ENCODE measurements at places on chromosomes 11 and 22. TPM values are rescaled to one million over a fixed set of nuclear protein-coding genes. Genes with fewer than 3 reads are reported as not detected.

GRCh38 chr11:133123796-133124195 lies 408.5 kb downstream of the OPCML start:
- no peak for DNase-seq
- no peaks in the 10 kb centered on the region for H3K36me3 ChIP-seq
- H3K4me3 ChIP-seq, result no peak overlapping the region
- H3K27me3 ChIP-seq, result no peaks in the 10 kb centered on the region

GRCh38 chr22:43890901-43891331 lies 897 bp downstream of the PNPLA5 start:
- H3K27ac ChIP-seq, result no peak overlapping the region
- no peaks in the 10 kb centered on the region for H3K4me1 ChIP-seq
- DNase-seq, result no peak
- no peak overlapping the region for H3K4me3 ChIP-seq
- H3K36me3 ChIP-seq, result no peaks in the 10 kb centered on the region

DNA sequence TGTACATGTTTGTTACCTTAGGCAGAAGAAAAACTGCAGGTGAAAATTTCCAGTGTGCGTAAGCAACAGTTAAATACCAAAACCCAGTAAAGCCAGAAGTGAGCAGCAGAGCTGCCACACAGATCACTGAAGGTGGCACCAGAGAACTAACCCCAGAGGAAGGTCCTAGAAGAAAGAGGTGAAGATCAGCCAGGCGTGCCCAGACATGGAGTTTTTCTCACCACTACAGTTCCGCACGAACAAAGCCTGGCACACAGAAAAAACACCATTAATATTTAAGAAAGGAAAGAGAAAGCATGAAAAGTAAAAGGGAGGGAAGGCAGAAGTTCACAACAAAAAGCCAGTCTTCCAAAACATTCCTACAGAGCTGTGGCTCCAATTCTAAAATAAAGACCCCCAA lies 60.7 kb downstream of the STK33 start:
- H3K27me3 ChIP-seq, result no peaks in the 10 kb centered on the region
- DNase-seq, result no peak
- no peaks in the 10 kb centered on the region for H3K4me1 ChIP-seq
- no peak overlapping the region for H3K27ac ChIP-seq

The RASSF7 gene
- total RNA-seq, result 20.7 TPM

GRCh38 chr11:91871791-91872190 lies 352.8 kb upstream of the FAT3 start:
- H3K4me1 ChIP-seq, result no peaks in the 10 kb centered on the region
- H3K27ac ChIP-seq, result no peak overlapping the region
- no peak overlapping the region for H3K4me3 ChIP-seq
- no peaks in the 10 kb centered on the region for H3K27me3 ChIP-seq
- DNase-seq, result no peak

DNA sequence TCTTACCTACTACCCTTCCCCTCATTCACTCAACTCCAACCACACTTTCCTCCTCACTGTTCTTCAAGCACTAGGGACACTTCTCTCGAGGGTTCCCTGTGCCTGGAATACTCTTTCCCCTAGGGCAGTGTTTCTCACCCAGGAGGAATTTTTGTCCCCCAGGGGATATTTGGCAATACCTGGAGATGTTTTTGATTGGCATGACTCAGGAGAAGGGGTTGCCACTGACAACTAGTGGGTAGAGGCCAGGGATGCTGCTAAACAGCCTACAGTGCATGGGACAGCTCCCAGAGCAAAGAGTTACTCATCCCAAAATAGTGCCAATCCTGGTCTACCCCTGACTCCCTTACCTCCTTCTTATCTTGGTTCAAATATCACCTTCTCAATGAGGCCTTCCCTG lies 40.0 kb downstream of the BTG4 start:
- no peak for DNase-seq
- H3K4me1 ChIP-seq, result no peaks in the 10 kb centered on the region
- H3K36me3 ChIP-seq, result no peaks in the 10 kb centered on the region
- no peak overlapping the region for H3K4me3 ChIP-seq
- H3K27ac ChIP-seq, result no peak overlapping the region

GRCh38 chr22:29408940-29409339 lies 20.6 kb upstream of the AP1B1 start:
- H3K36me3 ChIP-seq, result no peaks in the 10 kb centered on the region
- H3K27ac ChIP-seq, result no peak overlapping the region
- H3K4me3 ChIP-seq, result no peak overlapping the region
- DNase-seq, result no peak

The MFRP gene
- total RNA-seq, result not detected

DNA sequence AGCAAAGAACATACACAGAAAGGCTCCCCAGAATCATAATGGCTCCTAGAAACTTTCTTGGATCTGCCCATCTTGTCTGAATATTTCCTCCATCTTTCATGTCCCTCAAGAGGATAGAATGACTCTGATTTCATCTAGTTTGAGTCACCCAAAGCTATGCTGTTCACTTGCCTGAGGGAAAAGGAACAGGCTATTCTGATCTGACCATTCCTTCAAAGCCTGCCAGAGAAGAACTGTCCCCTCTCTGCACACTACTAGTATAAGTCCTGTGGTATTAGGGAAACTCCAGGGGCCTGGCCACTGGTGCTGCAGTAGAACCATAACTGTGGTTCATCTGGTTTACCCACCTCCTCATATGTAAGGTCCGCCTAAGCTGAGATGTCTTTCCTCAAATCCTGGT lies 2.4 kb upstream of the PATE1 start:
- no peak for DNase-seq
- H3K27me3 ChIP-seq, result no peaks in the 10 kb centered on the region
- H3K36me3 ChIP-seq, result no peaks in the 10 kb centered on the region
- H3K4me3 ChIP-seq, result no peak overlapping the region
- H3K4me1 ChIP-seq, result no peaks in the 10 kb centered on the region
- H3K27ac ChIP-seq, result no peak overlapping the region
